ENCODE measurements at places on chromosomes 16 and 17.

GRCh38 chr17:76501018-76501826 lies at the start of gene RHBDF2:
RHBDF2 (minus strand) TSS chr17:76501423; CDS start chr17:76481524, 19,899 bp downstream.
- DNase-seq, result peak; percentile 87

DNA sequence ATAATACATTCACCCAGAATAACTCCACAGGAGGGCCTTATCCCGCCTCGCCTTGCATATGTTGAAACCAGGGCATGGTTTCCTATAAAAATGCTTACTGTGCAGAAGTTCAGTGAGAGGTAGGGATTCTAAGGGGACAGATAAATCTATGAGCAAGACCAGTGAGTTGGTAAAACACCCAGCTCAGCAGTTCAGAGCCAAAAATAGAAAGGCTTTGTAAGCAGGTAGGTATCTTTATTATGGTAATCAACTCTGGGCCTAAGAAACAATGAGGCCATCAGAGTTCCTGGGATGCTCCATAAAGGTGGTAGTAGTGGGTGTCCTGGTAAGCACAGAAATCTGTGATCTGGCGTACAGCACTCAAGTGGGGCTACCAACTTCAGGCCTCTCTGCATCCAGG lies 549.4 kb upstream of the CDH5 start:
- no peak for DNase-seq

- DNase-seq, result no peak
These were observed 44.3 kb downstream of the ELAC2 start for GRCh38 chr17:12973496-12974004.

GRCh38 chr16:20242568-20243255 lies 84.6 kb downstream of the GP2 start:
- DNase-seq, result no peak

DNA sequence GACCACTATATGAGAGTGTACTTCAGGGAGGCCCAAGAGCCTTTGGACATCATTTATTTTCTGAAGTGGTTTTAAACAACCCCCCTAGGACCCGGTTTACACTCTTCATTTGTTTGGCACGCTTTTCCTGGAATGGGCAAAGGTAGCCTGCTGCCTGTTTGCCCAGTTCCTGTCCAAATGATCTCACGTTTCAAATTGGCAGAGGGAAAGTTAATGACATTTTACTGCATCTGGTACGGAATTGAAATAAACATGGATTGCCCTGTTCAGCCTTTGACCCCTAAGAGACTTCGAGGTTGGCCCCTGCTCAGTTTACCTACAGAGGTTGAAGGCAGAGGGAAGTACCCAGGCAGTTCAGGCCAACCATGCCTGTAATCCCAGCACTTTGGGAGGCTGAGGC lies 5.8 kb upstream of the RPRML start:
- no peak for DNase-seq

- DNase-seq, result no peak
These were observed 415.3 kb upstream of the C16orf82 start for GRCh38 chr16:26651464-26651863.

GRCh38 chr16:11175787-11176341 lies 80.1 kb downstream of the SOCS1 start:
- DNase-seq, result no peak

DNA sequence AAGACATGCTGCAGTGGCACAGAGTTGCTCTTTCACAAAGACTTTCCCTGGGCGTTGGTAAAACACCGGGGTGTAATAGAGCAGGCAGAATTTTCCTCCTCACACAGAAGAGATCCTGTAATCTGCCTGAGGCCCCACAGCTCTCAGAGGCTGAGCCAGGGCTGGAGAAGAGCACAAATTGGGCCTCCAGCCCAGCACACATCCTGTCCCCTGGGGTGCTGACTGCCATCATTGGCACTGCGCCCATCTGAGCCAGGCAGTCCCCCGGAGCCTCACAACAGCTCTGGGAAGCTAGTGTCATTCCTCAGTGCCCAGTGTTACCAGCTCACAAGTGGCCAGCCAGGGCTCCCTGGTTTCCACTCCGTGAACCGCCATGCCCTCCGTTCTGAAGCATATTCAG lies 119.4 kb downstream of the SOCS1 start:
- peak; percentile 83 for DNase-seq

DNA sequence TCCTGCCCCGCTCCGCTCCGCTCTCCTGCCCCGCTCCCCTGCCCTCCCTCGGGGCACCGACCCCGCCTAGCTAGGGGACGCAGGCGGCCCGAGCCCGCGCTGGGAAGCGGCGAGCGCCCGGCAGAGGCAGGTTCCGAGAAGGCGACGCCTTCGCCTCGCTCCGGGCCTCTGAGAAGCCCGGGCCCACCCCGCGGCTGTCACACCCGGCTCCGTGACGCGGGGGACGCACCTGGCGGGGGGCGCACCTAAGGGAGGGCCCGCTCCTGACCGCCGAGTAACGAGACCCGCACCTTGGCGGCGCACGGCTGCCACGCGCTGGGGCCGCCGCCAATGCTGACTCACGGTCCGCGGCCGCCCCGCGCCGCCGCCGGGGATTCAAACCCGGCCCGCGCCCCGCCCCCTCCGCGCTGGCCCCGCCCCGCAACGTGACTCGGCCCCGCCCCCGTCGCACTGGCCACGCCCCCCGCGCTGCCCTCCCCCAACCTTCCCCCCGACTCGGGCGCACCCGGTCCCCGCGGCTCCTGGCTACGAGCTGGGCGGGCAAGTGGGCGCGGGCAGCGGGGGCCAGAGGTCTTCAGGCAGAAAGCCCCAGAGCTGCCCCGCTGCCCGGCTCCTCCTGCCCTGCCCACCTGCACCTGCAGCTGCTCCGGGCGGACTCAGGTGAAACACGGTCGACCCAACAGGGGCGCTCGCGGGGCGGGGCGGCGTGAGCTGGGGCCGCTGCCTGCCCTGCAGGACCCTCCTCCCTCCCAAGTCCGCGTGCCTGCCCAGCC lies 27.8 kb downstream of the GNPTG start:
- peak; percentile 65 for DNase-seq

DNA sequence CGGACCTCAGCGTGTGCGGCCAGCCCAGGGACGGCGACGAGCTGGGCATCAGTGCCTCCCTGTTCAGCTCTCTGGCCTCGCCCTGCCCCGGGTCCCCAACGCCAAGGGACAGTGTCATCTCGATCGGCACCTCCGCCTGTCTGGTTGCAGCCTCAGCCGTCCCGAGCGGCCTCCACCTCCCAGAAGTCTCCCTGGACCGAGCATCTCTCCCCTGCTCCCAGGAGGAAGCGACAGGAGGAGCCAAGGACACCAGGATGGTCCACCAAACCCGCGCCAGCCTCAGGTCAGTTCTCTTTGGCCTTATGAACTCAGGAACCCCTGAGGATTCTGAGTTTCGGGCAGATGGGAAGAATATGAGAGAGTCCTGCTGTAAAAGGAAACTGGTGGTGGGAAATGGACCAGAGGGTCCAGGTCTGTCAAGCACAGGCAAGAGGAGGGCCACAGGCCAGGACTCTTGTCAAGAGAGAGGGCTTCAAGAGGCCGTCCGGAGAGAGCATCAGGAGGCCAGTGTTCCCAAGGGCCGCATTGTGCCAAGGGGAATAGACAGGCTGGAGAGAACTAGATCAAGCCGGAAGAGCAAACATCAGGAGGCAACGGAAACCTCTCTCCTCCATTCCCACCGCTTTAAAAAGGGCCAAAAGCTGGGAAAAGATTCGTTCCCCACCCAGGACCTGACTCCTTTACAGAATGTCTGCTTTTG lies 825 bp downstream of the HASPIN start:
- no peak for DNase-seq

GRCh38 chr17:17628388-17629008 lies 37.0 kb upstream of the PEMT start:
- peak; percentile 32 for DNase-seq

GRCh38 chr16:54055864-54056263 lies 230.7 kb downstream of the IRX3 start:
- no peak for DNase-seq

DNA sequence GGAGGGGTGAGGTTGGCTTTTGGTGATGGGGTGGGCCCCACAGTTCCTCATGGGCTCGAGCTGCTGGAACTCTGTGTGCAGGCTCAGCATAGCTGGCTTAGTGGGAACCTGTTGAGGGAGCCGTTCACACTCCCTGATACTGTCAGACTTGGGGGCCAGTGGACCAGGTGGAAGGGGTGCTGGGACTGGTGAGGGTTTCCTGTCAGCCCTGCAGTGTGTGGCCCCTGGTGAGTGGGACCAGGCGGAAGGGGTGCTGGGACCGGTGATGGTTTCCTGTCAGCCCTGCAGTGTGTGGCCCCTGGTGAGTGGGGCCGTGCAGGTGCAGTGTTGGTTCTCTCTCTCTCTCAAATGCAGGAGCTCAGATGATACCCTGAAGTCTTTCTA lies 45.1 kb upstream of the ZNF750 start:
- DNase-seq, result no peak

- peak; percentile 6 for DNase-seq
These were observed 13.5 kb upstream of the ZNF689 start for GRCh38 chr16:30623536-30624283.

DNA sequence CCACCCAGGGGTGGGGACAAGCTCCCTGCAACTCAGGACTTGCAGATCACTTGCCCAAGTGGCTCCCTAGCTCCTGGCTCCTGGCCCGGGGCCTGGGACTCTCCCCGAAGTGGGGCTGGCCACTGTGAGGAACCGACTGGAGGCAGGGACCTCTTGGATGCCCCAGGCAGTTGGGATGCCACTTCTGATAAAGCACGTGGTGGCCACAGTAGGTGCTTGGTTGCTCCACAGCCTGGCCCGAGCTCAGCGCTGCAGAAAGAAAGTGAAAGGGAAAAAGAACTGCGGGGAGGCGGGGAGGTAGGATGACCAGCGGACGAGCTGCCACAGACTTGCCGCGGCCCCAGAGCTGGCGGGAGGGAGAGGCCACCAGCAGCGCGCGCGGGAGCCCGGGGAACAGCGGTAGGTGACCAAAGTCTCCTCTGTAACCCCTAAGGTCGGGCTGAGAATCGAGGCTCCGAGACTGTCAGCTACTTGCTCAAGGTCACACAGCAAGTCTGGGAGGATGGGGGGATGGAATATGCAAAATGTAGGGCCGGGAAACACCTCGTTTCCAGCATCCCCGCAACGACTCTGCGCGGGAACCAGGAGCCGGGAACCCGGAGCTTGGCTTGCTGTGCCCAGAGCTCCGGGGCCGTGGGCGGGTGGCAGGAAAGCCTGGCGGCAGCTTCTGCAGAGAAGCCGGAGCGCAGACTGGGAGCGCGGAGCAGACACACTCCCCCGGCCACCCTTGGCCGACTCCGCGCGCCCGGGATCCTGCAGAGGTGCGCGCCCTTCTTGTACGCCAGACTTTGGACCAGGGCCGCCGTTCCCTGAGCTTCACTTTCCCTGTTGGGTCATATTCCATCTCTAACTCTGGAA lies 1.9 kb downstream of the CIITA start:
- DNase-seq, result peak; percentile 55

GRCh38 chr16:47958726-47959125 lies 197.1 kb downstream of the ABCC12 start:
- DNase-seq, result no peak

GRCh38 chr17:2283302-2283701 lies 20.3 kb downstream of the SMG6 start:
- DNase-seq, result no peak

DNA sequence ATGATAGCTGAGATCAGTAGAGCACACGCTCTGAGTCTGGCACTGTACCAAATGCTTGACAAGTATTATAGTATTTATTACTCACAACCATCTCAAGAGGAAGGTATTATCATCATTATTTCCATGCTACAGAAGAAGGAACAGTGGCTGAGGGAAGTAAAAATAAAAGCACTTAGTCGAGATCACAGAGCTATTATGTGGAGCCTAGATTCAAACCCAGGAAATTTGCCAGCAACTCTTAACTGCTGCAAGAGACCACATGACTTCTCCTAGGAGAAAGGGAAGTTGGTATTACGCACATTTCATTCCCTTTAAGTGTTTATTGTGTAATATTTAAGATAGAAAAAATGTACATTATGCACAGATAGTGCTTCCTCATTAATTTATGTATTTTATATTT lies 1.0 kb upstream of the RHOT1 start:
- peak; percentile 76 for DNase-seq

- peak; percentile 75 for DNase-seq
These were observed 12.8 kb downstream of the PDK2 start for GRCh38 chr17:50107790-50108414.

GRCh38 chr16:12906271-12906670 lies 4.9 kb downstream of the SHISA9 start:
- no peak for DNase-seq

DNA sequence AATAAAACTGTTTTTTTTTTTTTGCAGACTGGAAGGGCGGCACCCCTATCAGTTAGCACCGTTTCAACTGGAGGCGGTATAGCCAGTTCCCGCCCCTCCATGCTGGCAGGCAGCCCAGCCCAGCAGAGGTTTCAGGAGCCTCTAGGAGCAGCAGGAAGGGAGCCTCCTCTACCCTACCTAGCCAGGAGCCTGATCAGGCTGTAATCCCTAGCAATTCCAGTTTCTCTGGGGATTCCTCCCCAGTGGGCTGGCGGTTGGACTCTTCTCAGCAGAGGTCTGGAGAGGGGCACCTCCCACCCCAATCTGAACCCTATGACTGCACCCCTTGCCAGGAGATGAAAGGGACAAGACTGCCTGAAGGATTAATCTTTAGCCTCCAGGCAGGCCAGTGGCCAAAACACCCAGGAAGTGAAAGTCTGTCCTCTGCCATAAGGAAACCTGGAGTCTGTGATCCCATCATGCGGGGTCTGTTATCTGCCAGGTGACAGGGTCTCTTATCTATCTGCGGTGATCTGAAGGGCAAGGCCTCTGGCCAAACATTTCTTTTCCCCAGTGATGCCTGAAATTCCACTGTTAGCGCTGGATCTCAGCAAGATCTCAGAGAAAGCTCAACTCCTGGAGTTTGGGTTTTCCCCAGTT lies 4.9 kb upstream of the CDH1 start:
- peak; percentile 46 for DNase-seq

GRCh38 chr16:59840169-59840568 lies 1106.1 kb upstream of the GOT2 start:
- DNase-seq, result no peak

GRCh38 chr16:84950906-84951305 lies 60.4 kb downstream of the ZDHHC7 start:
- no peak for DNase-seq

DNA sequence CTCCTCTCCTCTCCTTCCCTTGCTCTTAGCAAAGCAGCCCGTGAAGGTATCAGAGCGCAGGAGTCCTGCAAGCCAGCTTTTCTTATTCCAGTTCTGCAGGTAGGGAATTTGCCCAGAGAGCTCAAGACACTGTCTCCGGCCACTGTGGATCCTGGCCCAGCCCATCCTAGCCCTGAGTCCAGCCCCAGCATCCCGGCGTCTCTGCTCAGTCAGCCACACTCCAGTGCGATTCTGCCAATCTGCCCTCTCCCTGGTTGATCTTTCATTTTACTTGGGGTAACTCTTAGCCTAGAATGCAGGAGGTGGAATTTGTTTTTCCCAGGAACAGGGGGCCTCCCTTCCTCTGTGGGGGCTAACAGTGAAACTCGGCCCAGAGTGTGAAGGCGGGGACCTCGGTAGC lies 176.9 kb upstream of the GSE1 start:
- no peak for DNase-seq

- no peak for DNase-seq
These were observed 113.6 kb downstream of the SNX29 start for GRCh38 chr16:12090151-12090530.

DNA sequence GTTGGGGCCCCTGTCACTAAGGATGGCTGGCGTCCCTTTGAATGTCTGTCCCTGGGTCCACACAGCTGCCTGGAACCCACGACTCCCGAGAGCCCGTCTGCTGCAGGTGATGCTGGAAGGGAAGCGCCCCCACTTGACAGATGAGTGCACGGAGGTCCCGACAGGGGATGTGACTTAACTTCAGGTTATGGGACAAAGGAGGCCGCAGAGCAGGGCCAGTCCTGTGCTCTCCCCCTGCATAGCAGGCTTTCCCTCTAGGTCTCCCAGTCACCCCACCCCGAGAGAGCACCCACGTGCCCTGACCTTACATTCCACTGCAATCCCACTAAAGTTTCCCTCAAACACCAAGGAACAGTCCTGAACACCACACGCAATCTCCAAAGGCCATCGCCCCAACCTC lies 6.0 kb upstream of the RCVRN start:
- DNase-seq, result no peak

Data from EL (cell line).